ENCODE measurements at places on chromosomes 7 and 10.

DNA sequence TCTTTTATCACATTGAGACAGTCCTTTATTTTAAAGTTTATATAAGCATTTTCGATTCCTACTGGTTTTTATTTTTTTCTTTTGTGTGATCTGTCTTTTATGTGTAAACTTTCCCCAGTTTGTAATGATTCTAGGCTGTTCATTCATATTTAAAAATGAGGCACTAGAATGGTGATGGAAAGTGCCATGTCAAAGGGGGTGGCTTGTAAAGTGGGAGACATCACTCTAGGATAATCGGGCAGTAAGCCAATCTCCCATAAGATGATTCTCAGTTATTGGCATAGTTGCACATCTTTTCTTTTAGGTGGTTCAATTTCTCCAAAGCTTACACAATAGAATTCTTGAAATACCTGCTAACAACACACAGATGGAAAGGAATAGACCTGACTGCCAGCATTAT, 90.4 kb downstream of the ABCA13 start:
- DNase-seq = no peak

GRCh38 chr7:7653593-7654187, 13.1 kb downstream of the UMAD1 start:
- peak; percentile 30 for DNase-seq

DNA sequence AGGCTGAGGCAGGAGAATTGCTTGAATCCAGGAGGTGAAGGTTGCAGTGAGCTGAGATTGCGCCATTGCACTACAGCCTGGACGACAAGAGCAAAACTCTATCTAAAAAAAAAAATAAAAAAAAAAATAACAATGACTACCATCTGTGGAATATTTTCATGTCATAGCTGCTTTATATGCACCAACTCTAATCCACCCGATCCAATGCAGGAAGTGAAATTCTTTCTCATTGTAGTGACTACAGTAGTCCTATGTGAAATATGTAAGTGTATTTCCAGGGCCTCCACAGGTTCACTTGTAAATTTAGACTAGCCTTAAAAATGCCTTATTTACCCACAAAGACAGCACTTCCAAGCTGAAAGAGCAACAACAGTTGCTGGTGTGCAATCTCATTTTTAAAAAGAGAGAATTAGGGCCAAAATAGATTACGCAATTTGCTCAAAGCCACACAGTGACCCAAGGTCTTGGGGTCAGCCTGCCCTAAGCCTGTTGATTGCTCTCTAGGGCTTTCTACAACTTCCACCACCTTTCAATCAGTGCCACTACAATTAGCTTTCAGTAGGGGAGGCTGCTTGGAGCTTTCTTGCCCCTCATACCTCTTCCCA, 25.8 kb upstream of the EGFR start:
- no peak for DNase-seq

- no peak for DNase-seq
Observed at GRCh38 chr7:98528079-98528478, 89.0 kb upstream of the NPTX2 start.

DNA sequence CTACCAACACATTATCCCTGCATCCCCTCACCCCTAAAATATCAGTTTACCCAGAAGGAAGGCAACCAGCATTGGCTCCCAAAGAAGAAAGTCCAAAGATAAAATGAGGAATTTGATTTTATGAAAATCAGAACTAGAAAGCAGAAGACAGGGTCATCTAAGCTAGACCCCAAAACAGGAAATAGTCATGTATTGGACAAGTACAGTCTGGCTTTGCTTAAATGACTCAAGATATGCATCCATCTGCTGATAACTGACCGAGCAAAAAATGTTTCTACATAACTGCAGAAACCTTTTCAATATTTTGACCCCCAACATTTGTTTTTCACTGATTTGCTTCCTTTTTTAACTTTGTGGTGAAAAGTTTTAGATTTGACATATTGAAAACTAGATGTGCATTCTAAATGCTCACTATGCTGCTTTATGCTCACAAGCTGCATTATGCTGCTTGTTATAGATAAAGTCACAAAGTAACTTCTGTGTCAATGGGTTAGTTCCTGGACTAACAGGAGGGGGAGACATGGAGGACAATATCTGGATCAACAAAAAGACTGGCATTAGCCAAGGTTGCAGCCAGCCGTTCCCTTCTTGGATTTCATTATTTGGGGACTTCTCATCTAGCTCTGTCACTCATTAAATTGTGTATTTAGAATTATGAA, 227.0 kb downstream of the INHBA start:
- DNase-seq = no peak
